ENCODE measurements at places on chromosomes 6 and 20.

DNA sequence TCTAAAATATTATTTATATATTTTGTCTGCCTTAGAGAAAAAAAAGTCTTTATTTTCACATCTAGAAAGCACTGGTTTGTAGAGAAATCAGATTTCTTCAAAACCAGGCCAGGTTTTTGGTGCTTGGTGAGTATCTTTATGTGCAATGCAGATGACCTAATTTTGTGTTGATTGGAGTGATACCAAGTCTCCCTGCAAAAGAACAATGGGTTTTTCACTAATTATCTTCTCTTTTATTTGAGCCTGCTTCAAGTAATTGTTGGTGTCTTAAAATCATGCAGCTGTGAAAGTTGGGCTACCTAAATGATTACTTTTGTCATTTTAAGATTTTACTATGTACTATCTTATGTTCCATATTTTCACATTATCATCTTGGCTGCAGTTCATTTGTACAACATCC, 874.7 kb downstream of the TFAP2A start:
- DNase-seq: no peak

- no peak for DNase-seq
Measured at GRCh38 chr6:47267301-47267700, 42.4 kb downstream of the TNFRSF21 start.

DNA sequence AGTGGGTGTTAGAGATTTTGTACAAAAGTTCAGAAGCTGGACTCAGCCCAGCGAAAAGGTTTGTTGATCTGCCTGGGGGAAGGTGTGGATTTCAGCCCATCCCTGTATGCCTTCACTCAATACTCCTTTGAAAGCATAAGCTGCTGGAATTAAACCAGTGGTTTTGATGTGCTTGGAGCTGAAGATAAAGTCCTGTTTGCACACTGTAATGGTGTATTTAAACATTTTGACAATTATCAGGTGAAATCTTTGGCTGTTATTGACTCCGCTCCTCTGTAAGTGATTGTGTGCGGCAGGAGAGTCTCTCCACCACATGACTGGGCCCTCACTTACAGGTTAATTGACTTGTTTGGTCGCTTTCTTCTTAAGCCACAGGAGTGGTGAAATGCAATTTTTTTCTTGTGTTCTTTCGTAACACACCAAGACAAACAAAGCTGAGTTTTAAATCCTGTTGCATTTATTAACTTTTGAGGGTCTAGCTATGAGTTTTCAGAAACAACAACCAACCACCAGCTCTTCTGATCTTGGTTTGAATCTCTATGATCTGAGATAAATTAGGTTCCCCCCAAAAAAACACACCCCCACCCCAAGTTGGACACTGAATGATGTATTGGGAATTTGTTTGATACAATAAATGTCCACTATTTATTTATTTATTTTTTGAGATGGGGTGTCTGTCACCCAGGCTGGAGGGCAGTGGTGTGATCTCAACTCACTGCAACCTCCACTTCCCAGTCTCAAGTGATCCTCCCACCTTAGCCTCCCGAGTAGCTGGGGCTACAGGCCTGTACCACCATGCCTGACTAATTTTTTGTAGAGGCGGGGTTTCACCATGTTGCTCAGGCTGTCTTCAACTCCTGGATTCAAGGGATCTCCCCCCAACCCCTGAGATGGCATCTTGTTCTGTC, 46.3 kb upstream of the NCOA3 start:
- DNase-seq: no peak

GRCh38 chr6:99345164-99345563, 4.3 kb downstream of the FAXC start:
- DNase-seq: no peak

DNA sequence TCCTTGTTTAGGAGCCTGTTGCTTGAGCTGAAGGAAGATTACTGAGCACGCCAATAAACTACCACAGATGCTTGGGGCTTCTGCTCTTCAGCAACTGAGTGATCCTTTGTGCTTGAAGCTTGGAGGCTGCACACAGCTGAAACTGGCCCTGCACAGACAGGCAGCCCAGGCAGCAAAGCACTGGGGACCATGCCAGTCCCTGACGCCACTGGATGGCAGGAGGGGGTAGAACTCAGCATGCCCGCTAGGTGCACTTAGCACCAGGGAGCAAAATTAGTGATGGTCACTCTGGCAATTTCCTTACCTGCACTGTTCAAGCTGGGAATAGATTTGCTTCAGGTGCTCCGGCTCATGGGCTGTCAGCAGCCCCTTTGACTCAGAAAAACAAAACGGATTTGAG, 91.5 kb downstream of the FAM50B start:
- no peak for DNase-seq

- no peak for DNase-seq
Measured at GRCh38 chr20:53582574-53583351, 10.9 kb downstream of the ZNF217 start.

- DNase-seq: no peak
Measured at GRCh38 chr6:125262016-125263013, 39.5 kb downstream of the HDDC2 start.

GRCh38 chr6:44271914-44272313, 1.7 kb downstream of the TMEM151B start:
- no peak for DNase-seq

GRCh38 chr6:90219209-90219985, 77.2 kb downstream of the BACH2 start:
- DNase-seq: peak; percentile 94

- peak; percentile 52 for DNase-seq
Measured at GRCh38 chr20:4161401-4162251, 146.3 kb upstream of the RNF24 start.

- no peak for DNase-seq
Measured at GRCh38 chr6:16511040-16511660, 250.1 kb downstream of the ATXN1 start.

- no peak for DNase-seq
Measured at GRCh38 chr20:62335532-62335931, 31.6 kb downstream of the LAMA5 start.

- no peak for DNase-seq
Measured at GRCh38 chr20:7449269-7449668, 491.0 kb downstream of the HAO1 start.

GRCh38 chr6:14756340-14756739, 489.5 kb upstream of the JARID2 start:
- no peak for DNase-seq

DNA sequence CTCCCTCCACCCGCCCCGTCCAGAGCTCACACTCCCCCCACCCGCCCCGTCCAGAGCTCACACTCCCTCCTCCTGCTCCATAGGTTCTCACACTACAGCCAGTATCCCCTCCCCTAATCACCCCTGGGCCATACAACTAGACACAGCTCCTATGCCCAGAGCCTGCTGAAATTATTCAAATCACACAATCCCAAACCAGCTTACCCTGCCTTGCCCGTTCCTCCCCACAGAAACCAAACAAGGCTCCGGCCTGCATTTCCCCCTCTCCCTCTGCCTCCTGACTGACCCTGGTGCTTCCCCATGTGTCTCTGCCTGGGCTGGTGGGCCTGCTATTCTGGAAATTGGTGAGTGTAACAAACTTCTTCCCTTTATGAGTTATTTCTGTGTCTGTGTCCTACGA, 18.6 kb downstream of the SLC2A4RG start:
- DNase-seq: peak; percentile 7

DNA sequence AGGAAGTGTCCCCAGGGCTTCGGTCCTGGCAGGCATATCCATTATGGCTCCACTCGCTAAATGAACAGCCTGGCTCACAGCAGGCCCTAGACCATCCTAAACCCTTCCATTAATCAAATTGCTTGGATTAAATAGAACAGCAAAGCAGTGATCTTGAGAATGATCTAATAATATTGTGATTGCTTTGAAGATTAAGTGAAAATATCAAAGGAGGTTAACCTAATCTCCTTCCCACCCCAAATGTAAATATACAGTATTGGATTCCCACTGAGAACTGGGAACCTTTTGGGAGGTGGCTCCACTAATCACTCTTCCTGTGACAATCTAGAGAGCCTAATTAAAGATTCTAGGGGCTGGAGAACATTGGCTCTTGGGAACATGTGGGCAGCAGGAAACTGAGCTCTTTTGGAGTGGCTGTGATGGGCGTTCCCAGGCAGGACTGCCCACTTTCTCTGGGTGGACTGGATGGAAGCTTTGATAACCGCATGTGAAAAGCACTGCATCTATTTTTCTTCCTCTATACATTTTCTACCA, 68.3 kb upstream of the FRMD1 start:
- DNase-seq: no peak

GRCh38 chr20:57460781-57461465, 64.0 kb downstream of the CTCFL start:
- no peak for DNase-seq

DNA sequence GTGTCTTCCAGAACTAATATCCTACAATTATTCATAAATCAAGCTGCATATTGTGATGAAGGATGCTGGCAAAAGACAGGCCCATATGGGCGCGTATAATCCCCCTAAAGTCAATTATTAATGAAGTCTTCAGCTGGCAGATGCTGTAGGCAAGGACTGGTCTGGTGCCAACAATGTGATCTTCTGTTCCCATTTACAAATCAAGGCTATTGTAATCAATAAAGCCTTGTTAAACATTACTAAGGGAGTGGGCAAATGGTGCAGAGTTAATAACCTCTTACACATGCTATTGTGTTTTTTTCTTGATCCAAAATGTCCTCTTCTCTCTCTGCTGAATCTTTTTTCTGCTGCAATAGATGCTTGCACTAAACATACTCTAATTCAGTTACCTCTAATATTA, 119.0 kb downstream of the ALDH8A1 start:
- no peak for DNase-seq

DNA sequence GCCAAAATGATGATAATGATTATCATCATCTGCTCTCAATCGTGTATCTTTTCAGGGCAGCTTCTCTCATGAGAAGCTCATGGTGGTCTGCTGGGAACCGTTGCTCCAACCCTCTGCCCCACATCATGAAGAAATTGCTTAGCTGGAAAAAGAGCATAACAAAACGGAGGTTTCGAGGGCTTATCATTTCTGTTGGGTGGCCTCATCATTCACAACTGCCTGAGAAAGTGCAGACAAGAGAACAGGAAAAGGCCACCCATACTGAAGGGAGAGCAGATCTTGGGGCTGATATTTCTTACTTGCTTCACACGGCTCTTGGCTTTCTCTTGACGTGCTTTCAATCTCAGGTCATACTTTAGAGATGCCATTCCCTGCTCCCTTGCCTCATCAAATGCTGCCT, 471.6 kb downstream of the CD83 start:
- no peak for DNase-seq

GRCh38 chr20:15005300-15005986, 668.0 kb upstream of the FLRT3 start:
- no peak for DNase-seq

GRCh38 chr6:76631622-76632021, 559.2 kb upstream of the IMPG1 start:
- DNase-seq: no peak

- peak; percentile 27 for DNase-seq
Measured at GRCh38 chr6:35569011-35569461, 56.3 kb upstream of the TULP1 start.

DNA sequence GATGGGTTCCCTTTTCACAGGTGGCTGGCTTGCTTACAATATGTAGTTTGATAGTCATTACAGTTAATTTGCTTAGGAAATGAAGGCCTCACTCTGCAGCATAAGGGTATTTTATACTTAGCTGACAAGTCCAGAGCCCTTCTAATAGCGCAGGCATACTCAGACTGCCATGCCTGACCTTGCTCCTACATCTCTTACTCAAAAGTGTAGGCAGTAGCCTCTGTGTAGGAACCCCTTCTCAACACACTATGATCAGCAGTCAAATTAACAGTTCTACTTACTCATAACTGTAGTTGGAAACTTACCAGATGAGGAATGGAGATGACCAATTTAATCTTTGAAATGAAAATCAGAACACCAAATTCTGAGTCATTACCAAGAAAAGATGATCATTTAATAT, 373.5 kb downstream of the TBC1D32 start:
- DNase-seq: no peak

GRCh38 chr6:146785001-146785585, 186.3 kb downstream of the ADGB start:
- DNase-seq: no peak

- DNase-seq: no peak
Measured at GRCh38 chr6:135087803-135088202, 33.2 kb upstream of the HBS1L start.

DNA sequence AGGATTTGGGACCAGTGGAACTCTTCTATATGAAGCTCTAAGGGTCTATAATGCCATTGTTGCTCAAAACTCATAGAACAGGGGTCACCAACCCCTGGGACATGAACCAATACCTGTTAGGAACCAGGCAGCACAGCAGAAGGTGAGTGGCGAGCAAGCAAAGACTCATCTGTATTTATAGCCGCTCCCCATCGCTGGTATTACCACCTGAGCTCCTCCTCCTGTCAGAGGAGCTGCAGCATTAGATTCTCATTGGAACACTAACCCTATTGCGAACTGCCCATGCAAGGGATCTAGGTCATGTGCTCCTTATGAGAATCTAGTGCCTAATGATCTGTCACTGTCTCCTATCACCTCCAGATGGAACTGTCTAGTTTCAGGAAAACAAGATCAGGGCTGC, 237.5 kb downstream of the C6orf118 start:
- DNase-seq: no peak

DNA sequence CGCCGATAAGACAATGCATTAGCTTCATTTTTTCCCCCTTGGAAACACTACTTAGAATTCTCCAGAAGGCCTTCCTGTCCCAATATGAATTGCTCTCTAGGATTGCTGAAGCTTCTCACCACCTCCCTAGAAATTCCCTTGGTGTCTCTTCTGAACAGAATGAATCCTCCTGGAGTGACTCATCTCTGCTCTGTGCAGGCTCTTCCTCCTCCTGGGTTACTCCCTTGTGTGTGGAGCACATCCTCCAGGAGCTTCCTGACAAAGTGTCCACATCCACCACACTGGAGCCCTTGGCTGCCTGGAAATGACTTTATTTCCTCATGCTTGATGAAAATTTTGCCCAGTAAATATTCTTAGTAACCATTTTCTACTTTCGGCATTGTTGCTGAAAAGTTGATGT, 54.4 kb downstream of the DTNBP1 start:
- DNase-seq: no peak

DNA sequence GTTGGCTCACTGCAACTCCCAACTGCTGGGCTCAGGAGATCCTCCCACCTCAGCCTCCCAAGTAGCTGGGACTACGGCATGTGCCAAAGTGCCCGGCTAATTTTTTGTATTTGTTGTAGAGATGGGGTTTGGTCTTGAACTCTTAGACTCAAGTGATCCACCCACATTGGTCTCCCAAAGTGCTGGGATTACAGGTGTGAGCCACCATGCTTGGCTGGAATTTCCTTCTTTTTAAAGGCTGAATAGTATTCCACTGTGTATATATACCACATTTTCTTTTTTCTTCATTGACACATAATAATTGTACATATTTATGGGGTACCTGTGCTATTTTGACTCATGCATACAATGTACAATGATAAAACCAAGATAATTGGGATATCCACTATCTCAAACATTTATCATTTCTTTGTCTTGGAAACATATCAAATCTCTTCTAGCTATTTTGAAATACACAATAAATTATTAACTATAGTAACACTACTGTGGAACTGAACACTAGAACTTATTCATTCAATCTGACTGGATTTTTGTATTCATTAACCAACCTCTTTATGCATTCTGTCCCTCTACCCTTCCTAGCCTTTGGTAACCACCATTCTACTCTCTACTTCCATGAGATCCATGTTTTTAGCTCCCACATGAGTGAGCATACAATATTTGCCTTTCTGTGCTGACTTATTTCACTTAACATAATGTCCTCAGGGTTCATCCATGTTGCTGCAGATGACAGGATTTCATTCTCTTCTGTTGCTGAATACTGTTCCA, 7.8 kb downstream of the MDC1 start:
- DNase-seq: no peak

- DNase-seq: no peak
Measured at GRCh38 chr6:33880766-33881165, 77.0 kb upstream of the MLN start.

GRCh38 chr6:41972826-41973225, 31.2 kb upstream of the CCND3 start:
- DNase-seq: no peak
